ENCODE measurements at places on chromosomes 1 and 21.

GRCh38 chr1:54653036-54653435, 11.4 kb downstream of the MROH7 start:
- no peak for DNase-seq

DNA sequence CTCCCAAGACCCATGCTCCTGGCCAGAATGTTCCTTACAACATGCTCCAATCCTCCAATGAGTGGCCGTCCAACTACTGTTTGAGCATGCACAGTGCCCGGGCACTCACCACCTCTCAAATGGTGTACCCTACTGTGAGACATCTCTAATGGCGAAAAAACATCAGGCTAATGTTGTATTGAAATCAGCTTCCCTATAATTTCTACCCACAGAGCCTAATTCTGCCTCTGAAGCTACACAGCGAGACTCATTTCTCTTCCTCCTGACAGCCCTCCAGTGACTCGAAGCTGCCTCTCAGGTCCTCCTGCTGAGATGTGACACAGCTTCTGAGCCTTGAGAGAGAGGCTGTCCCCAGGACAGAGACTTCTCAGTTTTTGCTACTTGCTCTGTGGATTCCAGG, 130.7 kb downstream of the FAM78B start:
- no peak for DNase-seq

- no peak for DNase-seq
Observed at GRCh38 chr1:236292425-236292824, 10.7 kb upstream of the ERO1B start.

DNA sequence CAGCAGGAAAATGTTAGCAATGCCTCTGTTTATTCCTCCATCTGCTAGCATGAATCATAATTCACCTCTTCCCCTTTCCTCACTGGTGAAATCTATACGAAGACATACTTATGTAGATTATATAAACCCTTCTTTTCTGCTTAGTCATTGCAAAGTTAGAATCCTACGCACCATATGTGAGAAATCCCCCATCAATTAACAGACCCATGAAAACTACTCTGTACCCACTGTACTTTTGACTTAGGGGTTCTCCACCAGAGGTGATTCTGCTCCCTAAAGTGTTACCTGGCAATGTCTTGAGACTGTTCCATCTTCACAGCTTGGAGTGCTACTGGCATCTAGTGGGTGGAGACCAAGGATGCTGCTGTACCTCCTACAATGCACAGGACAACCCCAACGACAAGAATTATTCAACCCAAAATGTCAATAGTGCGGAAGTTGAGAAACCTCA, 49.6 kb upstream of the KCTD3 start:
- no peak for DNase-seq

GRCh38 chr1:246748867-246749266, 24.7 kb downstream of the SCCPDH start:
- peak; percentile 7 for DNase-seq

DNA sequence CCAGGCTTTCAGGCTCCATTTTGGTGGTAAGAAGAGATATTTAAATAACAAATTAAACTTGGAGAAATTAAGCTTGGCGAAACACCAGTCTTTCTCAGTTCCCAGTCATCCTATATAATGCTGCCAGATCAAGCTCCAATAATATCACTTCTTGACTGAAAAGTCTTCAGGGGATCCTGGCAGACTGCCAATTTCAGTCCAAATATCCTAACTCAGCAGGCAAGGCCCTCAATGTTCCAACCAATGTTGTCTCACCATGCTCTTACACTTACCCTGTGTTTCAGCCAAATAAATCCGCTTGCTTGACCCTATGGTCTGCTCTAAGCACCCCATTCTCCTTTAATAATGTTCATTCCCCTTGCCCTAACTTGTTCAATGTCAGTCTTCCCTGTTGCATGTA, 39.9 kb upstream of the BCL10 start:
- DNase-seq: no peak

DNA sequence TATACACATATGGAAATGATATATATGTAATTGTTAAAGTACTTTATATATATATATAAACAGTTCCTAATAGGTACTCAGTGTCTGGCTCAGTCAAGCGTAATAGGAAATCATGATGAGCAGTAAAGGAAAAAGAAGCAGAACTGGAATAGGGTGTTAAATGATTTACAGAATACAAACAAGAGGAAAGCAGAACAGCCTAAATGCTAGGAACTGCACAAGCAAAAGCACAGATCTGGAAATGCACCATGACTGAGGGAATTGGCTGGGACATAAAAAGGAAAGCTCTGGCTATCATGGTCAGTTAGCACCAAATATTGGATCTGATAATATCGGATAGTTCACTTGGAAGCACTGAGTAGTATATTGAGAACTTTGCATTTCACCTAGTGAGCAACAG, 51.8 kb downstream of the SLC44A5 start:
- no peak for DNase-seq

GRCh38 chr1:160451859-160452232, 51.5 kb downstream of the VANGL2 start:
- DNase-seq: no peak

GRCh38 chr1:220748089-220748934, at the start of gene MTARC2:
TSS of gene MTARC2 (plus strand) at chr1:220748322. CDS start at chr1:220748532, 210 bp downstream.
- DNase-seq: peak; percentile 62

DNA sequence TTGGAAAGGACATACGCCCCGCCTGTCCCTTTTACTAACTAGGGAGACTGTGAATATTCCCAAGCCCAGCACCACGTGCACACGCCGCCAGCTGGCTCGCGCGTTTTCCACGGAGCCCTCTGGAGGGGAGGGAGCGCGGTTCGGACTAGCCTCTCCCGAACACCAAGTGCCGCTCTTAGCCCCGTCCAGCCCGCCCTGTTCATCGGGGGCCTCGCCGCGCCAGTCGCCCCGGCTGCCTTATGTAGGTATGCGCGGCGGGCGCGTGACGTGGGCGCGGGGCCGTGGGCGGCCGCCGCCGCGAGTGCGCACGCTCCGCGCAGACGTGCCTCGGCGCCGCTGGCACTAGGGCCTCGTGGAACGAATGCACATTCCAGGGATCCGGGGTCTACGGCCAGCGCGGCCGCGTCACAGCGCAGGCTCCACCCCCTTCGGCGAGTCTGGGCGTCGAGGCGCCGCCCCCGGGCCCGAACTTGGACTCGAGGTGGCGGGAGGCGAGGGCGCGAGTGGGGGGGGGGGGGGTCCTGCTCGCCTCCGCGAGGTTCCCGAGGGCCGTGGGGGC, 767 bp upstream of the IRF2BP2 start:
- DNase-seq: peak; percentile 96

GRCh38 chr1:9279172-9279840, 13.4 kb upstream of the SPSB1 start:
- no peak for DNase-seq

- no peak for DNase-seq
Observed at GRCh38 chr1:1178794-1179331, 5.2 kb downstream of the TTLL10 start.

GRCh38 chr1:8047112-8047511, 21.0 kb upstream of the ERRFI1 start:
- DNase-seq: no peak

DNA sequence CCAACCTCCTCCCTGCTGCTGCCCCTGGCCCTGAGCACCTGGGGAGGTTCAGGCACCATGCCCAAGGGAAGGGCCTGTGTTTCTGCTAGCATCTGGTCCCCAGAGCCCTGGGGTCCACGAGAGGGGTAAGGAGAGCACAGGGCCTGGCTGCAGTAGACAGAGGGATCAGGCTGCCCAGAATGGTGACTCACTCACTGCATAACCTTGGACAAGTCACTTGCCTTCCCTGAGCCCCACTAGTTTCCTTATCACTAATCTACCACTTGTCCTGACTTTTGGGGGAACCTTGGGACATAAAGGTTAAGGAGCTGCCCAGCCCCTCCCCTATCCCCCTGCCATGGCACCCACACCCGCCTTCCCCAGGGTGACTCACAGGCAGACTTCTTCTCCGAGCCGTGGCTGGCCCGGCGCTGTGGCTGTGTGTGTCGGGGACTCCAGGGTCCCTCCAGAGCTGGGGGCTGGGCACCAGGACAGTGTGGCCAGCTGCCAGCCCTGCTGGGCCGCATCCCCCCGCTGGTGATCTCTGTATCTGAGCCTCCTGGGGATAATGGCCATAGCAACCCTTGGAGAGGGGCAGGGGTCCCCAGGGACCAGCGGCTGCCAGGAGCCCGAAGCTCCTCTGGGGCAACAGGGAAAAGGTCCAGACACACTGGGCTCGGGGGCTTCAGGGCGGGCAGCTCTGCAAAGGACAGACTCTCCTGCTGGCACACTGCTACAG, 4.0 kb downstream of the ARHGEF19 start:
- peak; percentile 73 for DNase-seq

DNA sequence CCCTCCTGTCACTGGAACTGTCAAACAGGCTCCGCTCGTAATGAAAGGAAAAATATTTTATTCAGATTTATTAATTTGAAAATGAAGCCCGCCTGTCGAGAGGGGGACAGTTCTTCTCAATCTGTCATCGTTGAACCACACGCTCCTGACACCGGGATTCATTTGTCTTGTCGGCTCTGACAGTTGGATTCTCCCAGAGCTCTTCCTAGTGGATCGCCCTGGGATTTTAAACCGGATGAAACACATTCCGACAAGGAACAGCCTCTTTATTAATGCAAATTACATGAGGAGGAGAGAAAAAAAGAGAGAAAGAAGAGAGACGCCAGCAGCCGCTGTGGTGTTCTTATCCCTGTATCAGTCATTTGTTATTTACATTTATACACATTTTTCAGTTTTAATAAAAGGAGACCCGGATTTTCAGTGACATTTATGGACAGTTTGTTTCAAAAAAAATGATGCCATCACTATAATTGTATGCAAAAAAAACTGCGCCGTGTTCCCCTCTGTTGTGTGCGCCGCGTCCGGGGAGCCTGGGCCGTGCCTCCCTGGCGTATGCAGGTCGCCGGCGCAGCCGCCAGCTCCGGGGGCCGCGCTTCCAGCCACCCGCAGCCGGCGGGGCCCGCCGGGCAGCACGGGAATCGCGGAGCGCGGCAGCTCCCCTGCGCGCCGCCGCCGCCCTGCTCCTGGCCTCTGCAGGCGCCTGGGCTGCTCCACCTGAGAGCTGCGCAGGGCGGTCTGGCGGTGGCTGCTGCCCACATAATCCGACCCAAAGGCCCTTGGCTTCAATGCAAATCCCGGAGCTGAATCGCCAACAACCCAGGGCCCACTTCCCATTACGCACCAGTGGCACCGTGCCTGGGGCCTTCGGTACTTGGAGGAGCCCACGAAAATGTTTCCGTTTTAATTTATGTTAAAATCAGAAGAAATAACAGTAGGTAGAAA, 237.9 kb upstream of the PBX1 start:
- no peak for DNase-seq

- no peak for DNase-seq
Observed at GRCh38 chr21:38531591-38531990, 33.3 kb upstream of the ERG start.

- DNase-seq: peak; percentile 82
Observed at GRCh38 chr1:156748670-156749418, 2.6 kb downstream of the HDGF start.

GRCh38 chr1:112457241-112457640, 51.5 kb upstream of the WNT2B start:
- no peak for DNase-seq

- no peak for DNase-seq
Observed at GRCh38 chr1:219773775-219774174, 154.6 kb downstream of the SLC30A10 start.

DNA sequence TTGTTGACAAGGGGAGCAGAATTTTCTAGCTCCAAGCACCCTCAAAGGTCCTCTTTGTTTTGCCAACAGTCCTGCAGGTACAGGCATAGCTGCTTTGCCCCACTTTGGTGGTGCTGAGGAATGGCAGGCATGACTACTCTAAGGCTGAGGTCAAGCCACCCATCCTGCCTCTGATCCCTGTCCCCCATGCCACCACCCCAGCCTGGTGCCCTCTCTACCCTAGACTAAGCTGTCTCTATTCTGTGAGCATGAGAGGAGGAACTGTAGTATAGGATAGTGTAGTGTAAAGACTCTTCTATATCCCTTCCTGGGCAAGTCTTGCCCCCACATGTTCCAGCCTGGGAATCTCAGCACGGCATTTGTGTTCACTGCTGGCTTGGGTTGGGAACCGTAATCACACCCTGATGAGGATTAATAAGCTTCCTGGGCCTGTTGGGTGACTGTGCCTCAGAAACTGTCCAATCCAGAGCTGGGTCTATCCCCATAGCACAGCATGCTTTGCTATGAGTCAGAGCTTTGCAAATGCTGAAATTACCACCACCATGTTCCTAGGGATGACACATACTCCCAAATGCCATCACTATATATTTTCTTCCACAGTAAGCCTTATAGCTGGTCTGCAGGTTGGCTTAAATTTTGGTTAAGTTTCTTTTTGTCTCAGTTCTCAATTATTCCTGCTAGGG, 105.7 kb upstream of the PPP2R5A start:
- DNase-seq: no peak

DNA sequence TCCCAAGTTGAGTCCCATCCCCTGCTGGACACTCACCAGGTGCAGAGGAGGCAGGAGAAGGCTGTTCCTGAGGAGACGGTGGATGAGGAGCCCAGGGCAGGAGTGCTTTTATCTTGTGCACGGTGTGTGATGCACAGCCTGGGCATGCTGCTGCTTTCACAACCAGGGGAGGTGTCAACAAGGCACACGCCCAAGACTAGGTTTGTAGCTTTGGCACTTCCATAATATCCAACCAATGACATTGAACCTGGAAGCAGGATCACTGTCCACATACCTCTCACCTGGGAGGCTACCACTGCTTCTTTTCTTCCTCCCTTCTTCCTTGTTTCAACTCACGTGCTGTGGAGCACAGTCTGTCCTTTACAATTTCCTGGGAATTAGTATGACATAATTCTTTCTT, at the start of gene LCE3D:
Gene LCE3D, minus strand, starts transcription at position 84 of the 400 bp plus-strand sequence. CDS start 580 bp downstream, outside the sequence.
- DNase-seq: no peak

DNA sequence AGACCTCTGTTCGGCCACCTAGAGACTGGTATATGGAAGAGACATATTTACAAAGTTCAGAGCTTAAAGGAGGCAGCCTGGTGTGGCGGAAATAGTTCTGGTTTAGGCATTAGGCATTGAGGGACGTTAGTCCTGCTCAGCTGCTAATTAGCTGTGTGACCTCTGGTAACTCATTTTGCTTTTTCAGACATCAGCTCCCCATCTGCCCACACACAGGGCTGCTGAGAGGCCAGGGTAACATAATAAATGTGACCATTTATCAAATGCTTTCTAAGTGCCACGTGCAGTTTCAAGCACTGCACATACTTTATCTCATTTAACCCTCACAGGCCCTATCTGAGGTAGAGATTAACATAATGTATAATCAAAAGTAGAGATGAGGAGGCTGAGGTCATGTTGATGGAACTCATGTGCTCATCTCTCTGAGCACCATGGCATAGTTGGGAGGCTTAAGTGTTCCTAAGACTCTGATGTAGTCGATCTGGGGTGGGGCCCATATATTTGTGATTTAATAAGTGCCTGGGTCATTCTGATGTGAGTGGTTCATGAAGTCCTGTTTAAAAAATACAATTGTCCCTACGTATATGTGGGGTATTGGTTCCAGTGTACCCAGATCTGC, 267.2 kb upstream of the PLXNA2 start:
- no peak for DNase-seq

- DNase-seq: peak; percentile 44
Observed at GRCh38 chr1:164561472-164561871, 2.5 kb downstream of the PBX1 start.

DNA sequence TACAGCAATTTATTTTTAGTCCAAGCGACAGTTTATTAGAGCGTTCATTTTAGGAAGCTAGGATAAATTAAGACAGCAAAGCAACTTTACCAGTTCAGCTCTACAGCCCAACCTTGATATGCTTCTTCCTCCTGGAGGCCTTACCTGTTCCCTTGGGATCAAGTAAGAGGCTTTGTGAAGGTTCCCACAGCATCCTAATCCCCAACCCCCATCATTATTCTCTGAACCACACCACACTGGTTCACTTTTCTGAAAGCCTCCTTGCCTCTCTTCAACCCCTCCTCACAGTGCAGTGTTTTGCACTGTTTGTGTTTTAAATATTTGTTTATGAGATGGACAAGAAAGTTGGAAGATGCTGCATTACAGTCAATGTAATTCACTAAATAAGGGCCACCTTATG, 126.3 kb upstream of the CXADR start:
- DNase-seq: no peak
